Neural crest cell (in vitro differentiated cells): ENCODE measurements at places on chromosomes 13 and 19. TPM values are rescaled to one million over a fixed set of nuclear protein-coding genes. Genes with fewer than 3 reads are reported as not detected.
A peak's percentile ranks its signal among the peaks of the same experiment; 100 is the strongest.

DNA sequence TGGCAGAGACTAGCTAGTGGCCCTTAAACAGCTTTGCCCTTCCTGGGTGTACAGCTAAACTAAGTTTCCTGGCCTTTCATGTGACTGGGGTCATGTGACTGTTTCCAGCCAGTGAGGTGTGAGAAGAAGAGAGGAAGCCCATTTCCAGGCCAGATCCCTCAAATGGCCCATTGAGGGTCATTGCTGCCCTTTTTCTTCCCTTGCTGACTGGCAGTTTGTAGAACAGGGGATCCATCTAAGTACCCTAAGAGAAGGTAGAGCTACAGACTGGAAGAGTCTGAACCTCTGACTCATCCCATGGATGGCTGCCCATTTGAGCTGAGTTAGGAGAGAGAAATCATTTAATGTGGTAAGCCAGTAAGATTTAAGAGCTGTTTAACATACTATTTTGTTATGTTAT is 2.8 kb downstream of the SWSAP1 start:
- no peak for DNase-seq

GRCh38 chr19:46484656-46485055 is 11.0 kb downstream of the PNMA8B start:
- DNase-seq, result no peak

DNA sequence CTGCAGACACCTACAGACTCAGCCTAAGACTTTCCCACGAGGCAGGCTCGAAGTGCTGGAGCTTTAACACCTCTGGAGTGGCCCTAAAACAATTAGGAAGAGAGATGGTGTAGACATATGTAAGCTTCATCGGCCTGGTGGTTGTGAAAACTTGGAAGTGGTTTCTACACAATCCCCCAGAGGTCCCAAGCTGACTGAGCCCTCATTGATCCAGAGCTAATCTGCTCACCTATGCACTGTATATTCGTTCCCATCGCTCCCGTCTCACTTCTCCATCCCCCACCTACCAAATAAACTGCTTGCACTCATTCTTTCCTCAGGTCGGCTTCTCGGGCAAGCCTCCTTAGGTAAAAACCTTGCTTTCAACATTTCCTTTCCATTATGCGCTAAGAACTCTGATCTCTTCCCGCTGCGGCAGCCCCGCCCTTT is 767 bp upstream of the ZNF793 start:
- DNase-seq, result no peak

DNA sequence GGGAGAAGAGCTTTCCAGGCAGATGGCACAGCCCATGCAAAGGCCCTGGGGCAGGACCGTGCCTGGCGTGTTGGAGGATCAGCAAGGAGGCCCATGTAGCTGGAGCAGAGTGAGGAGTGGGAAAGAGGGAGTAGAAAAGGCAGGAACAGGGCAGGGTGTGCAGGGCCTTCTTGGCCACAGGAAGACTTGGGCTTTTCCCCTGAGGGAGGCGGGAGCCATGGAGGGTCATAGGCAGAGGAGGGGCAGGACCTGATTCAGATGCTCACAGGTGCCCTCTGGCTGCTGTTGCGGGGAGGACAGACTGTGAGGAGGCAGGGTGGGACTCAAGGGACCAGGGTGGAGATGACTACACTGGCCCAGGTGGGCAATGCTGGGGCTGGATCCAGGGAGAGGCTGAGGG is 13.8 kb upstream of the PTPRS start:
- DNase-seq, result peak; percentile 44

DNA sequence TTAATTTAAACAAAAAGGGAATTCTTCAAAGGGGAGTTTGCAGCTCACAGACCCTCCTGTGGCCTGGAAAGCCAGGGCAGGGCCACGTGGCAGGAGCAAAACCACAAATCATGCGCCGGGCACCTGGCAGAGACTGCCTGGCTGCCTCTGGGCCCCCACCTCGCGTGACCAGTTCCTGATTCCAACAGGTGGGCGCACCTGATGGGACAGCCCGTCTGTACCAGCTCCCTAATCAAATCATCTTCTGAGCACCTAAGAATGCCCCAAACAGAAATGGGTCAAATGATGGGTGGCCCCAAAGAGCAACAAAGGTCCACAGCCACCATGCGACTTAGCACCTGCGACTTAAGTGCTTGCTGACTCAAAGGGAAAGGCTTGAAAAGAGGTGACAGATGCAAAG is 9.2 kb downstream of the TMTC4 start:
- DNase-seq, result no peak

ERFL gene
- 0.12 and 0.14 TPM in 2 replicates for total RNA-seq

B3GNT8 gene
- 0.86 TPM in 2 replicates for total RNA-seq

GRCh38 chr13:77386046-77386445 is 59.2 kb upstream of the MYCBP2 start:
- DNase-seq, result no peak

DNA sequence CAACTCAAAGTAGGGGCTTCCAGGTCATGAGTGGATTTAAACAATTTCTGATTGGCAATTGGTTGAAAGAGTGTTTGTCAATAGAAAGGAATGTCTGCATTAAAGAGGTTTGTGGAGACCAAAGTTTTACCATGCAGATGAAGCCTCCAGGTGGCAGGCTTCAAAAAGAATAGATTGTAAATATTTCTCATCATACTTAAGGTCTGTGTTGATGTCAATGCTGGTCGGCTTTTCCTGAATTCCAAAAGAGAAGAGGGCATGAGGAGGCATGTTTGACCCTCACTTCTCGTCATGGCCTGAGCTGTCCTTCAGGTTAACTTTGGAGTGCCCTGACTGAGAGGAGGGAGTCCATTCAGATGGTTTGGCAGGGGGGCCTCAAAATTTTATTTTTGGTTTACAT is 125.4 kb upstream of the RFC3 start:
- DNase-seq, result no peak

BCAM gene
- total RNA-seq, result 5.3 and 5.5 TPM in 2 replicates
